ENCODE measurements at places on chromosomes 11 and 22.

GRCh38 chr11:80937842-80938241 lies 1497.0 kb upstream of the TENM4 start:
- DNase-seq: no peak

DNA sequence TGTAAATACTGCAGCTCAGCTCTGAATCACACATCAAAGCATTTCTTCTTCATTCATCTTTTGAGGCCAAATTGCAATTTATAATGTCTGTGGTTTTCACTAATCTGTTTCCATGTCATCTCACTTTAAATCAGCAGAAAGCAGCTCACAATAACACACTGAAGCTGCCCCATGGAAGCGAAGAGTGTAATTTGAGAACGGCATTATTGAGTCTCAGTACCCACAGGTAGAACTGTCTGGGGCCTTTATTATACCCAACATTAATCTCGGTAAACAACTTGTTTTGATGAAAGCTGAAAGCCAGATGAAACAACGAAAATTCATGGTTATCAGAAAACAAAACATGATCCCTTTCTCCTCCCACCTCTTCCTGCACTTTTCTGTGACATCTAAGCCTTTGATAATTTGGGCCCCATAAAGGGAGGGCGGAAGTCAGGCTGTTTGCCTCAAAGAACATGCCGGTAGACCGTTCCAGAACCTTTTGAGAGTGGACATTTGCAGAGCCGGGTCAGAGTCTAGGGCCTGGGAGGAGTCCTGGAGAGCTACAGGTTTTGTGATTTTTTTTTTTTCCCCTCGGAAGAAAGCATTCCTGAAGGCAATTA lies 68.2 kb upstream of the SESN3 start:
- peak; percentile 30 for DNase-seq

- peak; percentile 61 for DNase-seq
Measured at GRCh38 chr22:19756288-19757128, 4.1 kb upstream of the TBX1 start.

- DNase-seq: no peak
Measured at GRCh38 chr11:27754035-27755017, 54.1 kb upstream of the BDNF start.

DNA sequence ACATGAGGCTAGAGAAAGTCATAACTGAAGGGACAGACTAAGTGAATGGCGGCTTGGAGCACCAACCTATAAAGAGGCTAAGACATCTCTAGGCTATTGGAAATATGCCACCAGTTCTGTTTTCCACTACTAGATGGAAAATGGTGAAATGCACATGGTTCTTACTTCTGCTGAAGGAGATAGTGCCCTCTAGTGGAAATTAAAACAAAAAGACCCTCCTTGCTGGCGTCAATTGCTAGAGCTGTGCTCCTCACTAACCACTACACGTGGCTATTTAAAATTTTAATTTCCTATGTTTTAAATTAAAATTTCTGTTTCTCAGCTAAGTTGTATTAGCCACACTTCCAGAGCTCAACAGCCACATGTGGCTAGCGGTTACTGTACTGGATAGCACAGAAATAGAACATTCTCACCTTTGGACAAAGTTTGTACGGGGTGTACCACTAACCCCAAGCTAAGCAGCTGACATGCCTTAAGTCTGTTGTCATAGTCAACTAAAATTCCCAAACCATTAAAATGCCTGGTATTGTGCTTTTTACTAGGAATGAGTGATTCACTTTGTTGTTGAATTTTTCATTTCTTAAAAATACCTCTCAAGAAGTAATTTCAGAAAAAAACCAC lies 34.1 kb upstream of the CALCA start:
- DNase-seq: peak; percentile 35

GRCh38 chr22:43878831-43879550 lies 12.8 kb downstream of the PNPLA5 start:
- no peak for DNase-seq

GRCh38 chr11:68840661-68841653 lies 759 bp downstream of the CPT1A start:
- no peak for DNase-seq

- no peak for DNase-seq
Measured at GRCh38 chr22:36259615-36260300, 6.8 kb downstream of the APOL1 start.

GRCh38 chr11:125784678-125785077 lies 3.2 kb upstream of the PATE3 start:
- DNase-seq: no peak

DNA sequence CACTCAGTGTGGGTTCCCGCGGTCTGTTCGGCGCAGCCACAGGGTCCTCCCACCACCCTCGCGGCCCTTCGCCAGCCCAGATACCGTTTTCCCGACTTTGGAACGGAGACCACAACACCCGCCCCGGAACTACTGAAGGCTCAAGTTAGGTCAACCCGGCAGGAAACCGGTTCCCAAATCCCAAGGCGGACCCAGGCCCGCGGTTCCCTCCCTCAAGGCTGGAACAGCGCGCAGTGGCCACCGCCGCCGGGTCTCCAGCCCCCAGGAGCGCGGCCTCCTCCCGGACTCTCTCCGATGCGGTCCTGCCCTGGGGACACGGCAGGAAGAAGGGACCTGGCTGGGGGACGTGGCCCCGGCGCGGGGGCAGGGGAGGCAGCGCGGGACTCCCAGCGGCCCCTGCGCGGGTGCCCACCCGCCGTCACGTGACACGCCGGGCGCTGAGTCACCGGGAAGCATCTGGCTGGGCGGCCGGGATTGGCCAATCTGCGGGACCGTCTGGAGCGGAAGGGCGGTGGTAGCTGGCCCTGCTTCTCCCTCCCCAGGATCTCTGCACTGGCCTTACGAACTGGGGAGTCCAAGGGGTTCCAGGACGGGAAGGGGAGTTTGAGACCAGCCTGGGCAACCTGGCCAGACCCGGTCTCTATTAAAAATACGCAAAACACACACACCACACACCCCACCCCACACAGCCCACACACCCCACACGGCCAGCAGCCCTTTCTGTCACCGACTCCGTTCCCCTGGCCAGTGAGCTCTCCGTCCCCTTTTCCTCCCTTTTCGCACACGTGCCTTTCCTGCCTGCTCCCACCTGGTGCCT lies 21.5 kb upstream of the MALAT1 start:
- peak; percentile 91 for DNase-seq

GRCh38 chr22:32880505-32880892 lies 79.0 kb downstream of the TIMP3 start:
- no peak for DNase-seq

GRCh38 chr22:41380993-41381328 lies 781 bp upstream of the TEF start:
- no peak for DNase-seq

GRCh38 chr11:115214644-115215234 lies 289.5 kb downstream of the CADM1 start:
- peak; percentile 13 for DNase-seq

DNA sequence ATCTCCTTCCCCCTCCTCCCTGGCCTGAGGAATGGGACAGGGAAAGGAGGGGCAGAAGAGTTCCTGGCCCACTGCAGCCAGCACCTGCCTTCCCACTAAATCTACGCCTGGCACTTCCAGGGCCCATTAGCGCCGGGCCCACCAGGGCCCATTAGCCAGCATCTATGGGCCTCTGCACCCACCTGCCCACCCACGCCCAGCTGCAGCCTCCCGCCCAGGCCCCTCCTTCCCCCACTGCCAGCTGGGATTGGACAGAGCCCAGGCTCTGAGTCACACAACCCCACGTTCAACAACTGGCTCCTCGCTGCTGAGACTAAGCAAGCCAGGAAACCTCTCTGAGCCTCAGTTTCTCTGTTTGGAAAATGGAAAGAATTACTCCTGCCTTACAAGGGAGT lies 48.7 kb downstream of the CYTH4 start:
- DNase-seq: no peak

DNA sequence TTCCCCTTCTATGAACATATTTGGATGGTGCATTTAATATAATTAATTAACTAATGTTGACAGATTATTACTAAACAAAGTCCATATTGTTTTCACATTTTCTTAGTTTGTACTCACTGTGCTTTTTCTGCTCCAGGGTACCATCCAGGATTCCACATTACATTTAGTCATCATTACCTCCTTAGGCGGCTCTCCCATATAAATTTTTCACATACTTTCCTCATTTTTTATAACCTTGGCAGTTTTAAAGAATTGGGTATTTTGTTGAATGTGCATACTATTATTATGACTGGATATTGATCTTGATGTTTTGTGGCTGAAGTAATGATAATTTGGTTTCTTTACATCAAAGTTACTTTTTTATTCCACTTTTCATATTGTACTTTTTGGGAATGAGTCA lies 755.6 kb upstream of the ANO3 start:
- DNase-seq: no peak

Measured in CD4-positive, alpha-beta T cell treated with Interleukin-2 at 100 ng/mL for 4 hours (primary cell).